Urinary bladder (tissue), 4 donors: ENCODE measurements at places on chromosomes 2 and 18.

- no peak for DNase-seq
Measured at GRCh38 chr2:654896-655295, 22.3 kb downstream of the TMEM18 start.

GRCh38 chr2:8202132-8202531, 479.7 kb upstream of the ID2 start:
- no peak for DNase-seq

GRCh38 chr2:138036522-138036921, 72.2 kb downstream of the HNMT start:
- DNase-seq, result no peak

DNA sequence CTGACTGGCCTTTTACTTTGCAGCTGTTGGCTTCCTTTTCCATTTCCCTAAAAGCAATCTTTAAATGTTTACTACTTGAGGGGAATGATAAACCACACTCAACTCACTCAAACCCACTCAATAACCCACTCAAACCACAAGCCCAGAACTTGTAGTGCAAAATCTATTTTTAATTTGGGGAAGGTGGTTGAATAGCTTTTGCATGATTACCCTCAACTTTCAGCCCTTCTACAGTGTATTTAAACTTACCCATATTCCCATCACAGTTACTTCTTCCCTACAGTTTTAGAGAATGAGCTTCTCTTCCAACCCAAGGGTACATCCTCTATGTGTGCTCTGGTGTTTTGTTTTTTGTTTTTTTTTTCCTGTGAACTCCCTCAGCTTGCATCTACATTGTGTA, 636.1 kb downstream of the TDRD15 start:
- no peak for DNase-seq

DNA sequence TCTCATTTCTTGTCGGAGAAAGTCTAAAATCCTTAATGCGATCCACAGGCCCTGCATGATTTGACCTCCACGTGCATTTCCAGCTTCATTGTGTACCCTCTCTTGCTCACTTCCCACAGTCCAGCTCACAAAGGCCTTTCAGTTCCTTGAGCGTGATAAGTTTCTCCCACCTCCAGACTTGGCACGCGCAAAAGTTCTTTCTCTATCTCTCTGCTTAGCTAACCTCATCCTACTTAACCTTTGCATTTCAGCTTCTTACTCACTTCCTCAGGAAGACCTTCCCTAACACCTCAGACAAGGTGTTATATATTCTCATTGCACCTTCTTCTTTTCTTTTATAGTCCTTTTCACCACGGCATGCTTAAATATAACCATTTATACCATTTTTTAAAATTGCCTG, 124.8 kb upstream of the XPO1 start:
- DNase-seq, result no peak
